NCI-H446 (cell line): ENCODE measurements at places on chromosomes 5 and 9.

GRCh38 chr5:42949348-42950115 is 90.6 kb downstream of the ANXA2R start:
- DNase-seq: no peak

GRCh38 chr5:149683964-149684363 is 46.1 kb upstream of the PPARGC1B start:
- no peak for DNase-seq

DNA sequence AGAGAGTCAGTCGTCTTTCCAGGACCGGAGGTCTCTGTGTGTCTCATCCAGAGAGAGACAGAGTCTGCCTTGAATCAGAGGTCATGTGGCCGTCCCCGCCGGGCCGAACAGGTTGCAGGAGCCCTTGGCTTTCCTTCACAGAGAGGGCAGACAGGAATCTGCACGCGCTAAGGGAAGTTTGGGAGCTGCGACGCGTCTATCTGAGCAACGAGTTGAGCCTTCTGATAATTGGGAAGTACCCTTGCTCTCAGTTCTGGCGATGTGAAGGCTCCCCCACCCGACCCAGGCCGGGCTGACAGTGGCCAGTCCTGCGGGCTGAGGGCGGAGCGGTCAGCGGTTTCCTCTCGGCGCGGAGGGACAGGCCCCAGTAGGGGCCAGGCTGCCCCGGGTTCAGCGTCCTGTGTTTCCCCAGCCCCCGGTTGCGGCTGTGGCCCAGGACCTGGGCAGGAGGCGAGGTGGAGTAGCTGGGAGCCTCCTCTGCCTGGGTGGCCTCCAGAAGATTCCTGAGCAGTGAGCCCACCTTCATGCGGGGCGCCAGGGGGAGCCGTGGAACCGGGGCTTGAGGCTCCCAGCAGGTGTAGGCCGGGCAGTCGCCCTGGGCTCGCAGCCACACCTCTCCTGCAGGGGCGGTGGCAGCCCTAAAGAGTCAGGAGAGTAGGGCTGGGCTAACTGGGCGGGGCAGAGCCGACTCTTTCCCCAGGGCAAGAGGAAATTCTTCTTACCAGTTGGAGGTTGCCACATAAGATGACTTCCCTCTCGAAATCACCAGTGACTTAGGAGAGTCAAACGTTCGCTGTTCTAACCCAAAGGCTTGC is 13.9 kb downstream of the NR2F1 start:
- no peak for DNase-seq

GRCh38 chr9:108803428-108804065 is 52.2 kb downstream of the ACTL7B start:
- no peak for DNase-seq

DNA sequence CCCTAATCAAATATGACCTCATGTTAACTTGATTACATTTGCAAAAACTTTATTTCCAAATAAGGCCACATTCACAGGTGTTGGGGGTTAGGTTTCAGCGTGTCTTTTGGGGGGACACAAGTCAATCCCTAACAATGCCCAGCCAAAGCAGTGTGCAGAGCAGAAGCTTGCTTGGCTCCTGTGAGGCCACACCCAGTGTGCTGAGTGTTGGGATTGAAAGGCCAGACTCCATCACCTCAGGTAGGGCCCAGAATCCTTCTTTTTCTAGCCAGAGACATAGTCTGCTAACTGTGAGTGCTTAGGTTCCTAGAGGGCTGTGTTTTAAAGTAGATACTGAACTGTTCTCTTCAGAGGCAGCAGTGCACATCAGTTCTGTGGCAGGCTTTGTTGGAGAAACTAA is 27.9 kb downstream of the KDM4C start:
- no peak for DNase-seq

DNA sequence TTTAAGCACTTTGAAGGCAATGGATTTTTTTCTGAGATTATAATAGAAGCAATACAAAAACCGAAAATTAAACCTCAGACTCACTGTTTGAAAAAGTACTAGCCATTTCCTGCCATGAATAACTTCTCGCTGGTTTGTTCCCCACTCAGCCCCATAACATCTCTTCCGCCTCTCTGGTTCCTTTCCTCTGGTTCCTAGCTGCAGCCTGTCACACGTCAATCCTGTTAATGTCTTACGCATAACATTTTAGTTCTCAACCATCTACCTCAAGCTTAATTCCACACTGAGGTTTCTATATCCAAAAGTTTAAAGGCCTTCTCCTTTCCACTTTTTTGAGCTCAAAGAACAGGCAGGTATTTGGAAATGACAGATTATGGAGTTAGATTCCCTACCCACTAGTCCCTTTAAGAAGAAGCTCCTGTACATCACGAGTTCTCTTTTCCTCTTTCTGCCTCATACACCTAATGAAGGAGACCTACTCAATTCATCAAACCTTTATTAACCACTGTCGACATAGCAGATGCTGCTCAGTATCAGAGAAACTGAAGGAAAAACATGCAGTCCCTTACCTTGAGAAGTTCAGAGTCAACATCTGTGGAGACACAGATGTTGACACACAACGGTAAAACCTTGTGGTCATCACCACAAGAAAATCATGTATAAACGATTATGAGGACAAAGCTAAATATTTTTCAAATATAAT is 243.0 kb upstream of the PTGER4 start:
- no peak for DNase-seq

DNA sequence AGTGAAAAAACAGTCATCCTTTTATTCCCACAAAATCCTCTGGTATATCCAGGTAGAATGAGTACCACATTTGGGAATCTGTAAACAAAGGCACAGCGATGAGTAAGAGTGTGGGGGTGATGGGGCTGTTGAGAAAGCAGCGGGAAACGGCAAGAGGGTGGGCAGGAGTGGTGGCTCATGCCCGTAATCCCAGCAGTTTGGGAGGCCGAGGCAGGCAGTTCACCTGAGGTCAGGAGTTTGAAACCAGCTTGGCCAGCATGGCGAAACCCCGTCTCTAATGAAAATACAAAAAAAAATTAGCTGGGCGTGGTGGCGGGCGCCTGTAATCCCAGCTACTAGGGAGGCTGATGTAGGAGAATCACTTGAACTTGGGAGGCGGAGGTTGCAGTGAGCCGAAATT is 43.1 kb downstream of the KLF4 start:
- no peak for DNase-seq

- DNase-seq: no peak
Measured at GRCh38 chr5:60263346-60263745, 369.8 kb upstream of the PDE4D start.

DNA sequence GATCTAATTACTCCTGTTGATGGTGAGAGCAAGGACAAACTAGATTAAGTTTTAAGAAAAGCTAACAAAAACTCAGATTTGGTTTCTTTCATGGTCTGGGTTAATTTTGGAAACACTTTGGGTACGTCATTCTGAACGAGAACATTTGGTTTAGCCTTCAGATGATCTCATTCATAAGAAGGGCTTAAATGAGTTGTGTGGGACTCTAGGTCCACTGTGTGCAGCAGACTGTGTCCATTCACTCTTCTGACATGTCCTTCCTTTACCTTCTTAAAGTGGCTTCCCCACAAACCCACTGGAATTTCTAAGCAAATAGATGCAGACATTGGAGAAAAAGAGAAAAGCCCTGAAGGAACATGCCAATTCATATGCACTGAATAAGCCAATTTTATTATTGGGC is 96.8 kb downstream of the FBXO4 start:
- DNase-seq: no peak

- DNase-seq: no peak
Measured at GRCh38 chr5:16455668-16456067, 9.9 kb downstream of the ZNF622 start.

DNA sequence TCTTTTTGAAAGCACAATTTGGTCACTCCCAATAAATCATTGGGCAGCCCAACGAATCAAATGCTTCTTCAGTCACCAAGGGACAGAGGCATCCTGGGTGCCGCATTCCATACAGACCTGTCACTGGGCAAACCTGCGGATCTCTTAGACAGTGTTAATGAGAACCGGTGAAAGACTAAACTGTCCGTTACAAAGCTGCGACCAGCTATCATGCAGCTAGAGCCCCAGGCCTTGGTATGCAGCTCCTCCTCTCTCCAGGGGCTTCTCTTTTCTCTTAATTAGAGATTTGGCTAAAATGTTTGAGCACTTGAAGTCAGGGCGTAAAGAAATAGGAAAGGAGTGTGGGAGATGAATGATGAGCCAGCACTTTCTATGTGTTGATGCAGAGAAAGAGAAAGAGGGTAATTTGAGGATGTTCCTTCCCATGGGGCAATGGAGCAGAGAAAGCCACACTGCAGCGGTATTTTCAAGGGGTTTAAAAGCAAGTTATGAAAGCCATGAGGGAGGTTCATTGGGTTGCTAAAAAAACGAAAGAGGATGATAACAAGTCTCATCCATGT is 175.3 kb downstream of the RFK start:
- no peak for DNase-seq

- no peak for DNase-seq
Measured at GRCh38 chr9:32627394-32627954, 8.0 kb downstream of the TAF1L start.

DNA sequence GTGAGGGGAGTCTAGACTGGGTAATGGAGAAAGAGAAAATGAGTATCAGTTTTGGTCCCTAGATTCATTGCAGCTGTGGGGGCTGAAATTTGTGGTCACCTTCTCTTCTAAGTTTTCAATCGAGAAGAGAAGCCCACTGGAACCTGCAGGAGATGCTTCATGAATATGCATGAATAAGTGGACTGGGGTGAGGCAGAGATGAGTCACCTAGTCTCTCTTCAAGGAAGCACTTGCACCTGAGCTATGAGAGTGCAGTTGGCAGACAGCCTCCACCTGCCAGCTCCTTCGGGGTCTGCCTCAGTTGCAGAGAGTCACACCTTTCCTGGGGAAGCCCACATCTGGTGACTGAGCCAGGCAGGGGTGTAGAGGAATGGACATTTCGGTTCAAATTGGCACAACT is 69.1 kb downstream of the ZNF366 start:
- DNase-seq: no peak

DNA sequence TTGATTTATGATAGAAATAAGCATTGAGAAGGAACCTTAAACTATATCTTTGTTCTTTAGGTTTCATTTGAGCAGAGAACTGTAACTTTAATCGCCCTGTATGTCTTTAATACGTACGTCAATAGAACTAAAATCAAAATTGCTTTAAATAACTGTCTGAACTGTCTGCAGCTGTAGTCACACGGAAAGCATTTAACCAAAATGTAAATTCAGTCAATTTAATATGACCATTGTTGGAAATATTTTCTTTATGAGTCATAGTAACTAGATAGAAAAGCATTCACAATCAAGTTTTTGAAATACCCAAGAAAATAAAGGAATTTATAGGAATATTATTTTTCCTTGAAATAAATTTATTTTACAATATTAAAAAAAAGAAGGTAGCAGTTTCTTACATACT is 157.1 kb upstream of the CDH6 start:
- no peak for DNase-seq

GRCh38 chr9:106487266-106487665 is 375.7 kb upstream of the ZNF462 start:
- no peak for DNase-seq

DNA sequence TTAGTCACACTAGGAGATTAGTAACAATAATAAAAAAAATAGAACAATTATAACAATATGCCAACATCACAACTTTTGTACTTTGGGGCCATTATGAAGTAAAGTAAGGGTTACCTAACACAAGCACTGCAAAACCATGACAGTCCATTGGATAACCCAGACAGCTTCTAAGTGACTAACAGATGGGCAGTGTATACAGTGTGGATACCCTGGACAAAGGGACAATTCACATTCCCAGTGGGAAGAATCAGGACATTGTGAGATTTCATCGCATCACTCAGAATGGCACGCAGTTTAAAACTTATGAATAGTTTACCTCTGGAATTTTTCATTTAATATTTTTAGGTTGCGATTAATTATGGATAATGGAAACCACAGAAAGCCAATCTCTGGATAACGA is 45.6 kb upstream of the JADE2 start:
- DNase-seq: no peak

DNA sequence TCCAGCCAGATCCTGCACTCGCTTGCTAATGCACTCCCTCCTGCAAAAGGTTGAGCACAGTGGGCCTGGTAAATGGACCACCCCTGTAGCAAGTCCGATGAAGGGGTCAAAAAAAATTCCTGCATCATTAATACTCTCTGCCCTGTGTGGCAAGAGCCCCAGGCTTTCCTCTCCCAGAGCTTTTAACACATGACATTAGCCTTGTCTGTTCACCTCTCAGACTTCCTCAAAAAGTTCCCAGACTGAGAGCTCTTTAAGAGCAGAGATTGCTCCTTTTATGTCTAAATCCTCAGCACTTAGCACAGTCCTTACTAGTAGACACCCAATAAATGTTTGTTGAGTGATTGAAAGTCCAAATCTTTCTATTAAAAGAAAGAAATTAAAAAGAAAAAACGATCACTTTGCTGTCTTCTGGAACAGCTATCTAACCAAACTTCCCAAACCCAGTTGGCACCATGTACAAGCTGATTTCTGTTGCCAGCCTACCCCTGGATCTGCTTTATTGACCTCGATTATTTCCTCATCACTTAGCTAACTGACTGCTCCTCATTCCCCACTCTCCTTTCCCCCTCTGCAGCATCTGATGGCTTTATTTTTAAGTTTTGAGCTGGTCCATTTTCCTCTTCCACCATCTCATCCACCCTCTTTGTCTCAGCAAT is 209.8 kb downstream of the ENC1 start:
- DNase-seq: peak; percentile 56

DNA sequence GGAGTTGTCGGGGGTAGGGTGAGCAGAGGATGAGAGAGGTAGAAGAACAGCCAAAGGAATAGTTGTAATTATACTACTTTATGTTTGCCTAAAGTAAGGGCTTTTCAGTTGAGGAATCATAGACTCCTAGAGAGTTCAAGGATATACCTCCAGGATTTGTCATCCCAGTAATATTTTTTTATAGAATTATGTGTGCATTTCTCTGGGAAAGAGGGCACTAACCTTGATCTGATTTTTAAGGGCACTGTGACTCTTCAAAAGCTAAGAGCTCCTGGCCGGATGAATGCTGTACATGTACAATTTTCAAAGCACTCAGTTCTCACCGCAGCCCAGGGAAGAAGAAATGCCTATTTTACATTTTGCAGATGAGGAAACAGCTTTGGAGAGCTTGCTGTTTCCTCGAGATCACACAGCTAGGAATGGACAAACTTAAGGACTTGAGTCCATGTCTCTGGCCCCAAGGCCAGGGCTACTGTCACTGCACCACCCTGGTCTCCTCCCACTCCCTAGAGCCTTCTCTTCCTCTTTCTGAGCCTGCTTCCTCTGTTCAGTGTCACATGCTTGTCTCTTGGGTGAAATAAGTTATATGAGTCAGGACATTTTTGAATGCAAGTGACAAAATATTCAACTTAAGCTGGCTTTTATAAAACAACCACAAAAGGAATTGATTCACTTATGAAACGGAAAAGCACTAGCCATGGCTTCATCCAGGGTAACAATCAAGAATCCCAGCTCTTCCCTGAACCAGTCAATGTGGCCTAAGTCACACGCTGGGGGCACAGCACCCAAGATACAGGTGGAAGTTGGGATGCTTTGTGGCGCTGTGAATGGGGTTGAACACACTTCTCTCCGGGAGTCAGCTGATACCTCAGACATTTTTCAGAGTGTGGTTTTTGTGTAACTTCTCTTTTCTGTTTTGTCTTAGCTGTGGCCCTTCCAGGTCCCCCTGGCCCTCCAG is 45.7 kb upstream of the TGFBR1 start:
- no peak for DNase-seq

- DNase-seq: no peak
Measured at GRCh38 chr5:24547132-24547531, 97.6 kb downstream of the CDH10 start.
